ENCODE measurements at places on chromosomes 1 and 21. TPM values are rescaled to one million over a fixed set of nuclear protein-coding genes. Genes with fewer than 3 reads are reported as not detected.

The INTS3 gene
- 23.3 TPM for total RNA-seq

The PPM1J gene
- total RNA-seq, result 1.2 TPM

The PPFIA4 gene
- total RNA-seq, result 0.34 TPM

The SLC35F3 gene
- total RNA-seq, result 4.8 TPM

The DPT gene
- total RNA-seq, result not detected

The UBE2U gene
- not detected for total RNA-seq

The CNIH3 gene
- total RNA-seq, result 0.34 TPM

The UBAP2L gene
- 129 TPM for total RNA-seq

The ERICH3 gene
- not detected for total RNA-seq

The CFAP410 gene
- 8.2 TPM for total RNA-seq

The CCDC24 gene
- 7.8 TPM for total RNA-seq

All from A549 treated with dexamethasone at 1 μM for 4 hours (cell line).